Caco-2 (cell line): ENCODE measurements at places on chromosomes 1 and 21. TPM values are rescaled to one million over a fixed set of nuclear protein-coding genes. Genes with fewer than 3 reads are reported as not detected.

- no peak overlapping the region for H3K27ac ChIP-seq
- no peak overlapping the region for H3K4me3 ChIP-seq
- DNase-seq: no peak
- no peaks in the 10 kb centered on the region for H3K4me1 ChIP-seq
These were observed 11.7 kb upstream of the IFNLR1 start for GRCh38 chr1:24198766-24199165.

- no peak overlapping the region for H3K27ac ChIP-seq
- peaks cover 13% of the 10 kb centered on the region for H3K4me1 ChIP-seq
- H3K4me3 ChIP-seq: no peak overlapping the region
- no peaks in the 10 kb centered on the region for H3K27me3 ChIP-seq
- no peak for DNase-seq
These were observed 34.6 kb upstream of the CD55 start for GRCh38 chr1:207286786-207287468.

DNA sequence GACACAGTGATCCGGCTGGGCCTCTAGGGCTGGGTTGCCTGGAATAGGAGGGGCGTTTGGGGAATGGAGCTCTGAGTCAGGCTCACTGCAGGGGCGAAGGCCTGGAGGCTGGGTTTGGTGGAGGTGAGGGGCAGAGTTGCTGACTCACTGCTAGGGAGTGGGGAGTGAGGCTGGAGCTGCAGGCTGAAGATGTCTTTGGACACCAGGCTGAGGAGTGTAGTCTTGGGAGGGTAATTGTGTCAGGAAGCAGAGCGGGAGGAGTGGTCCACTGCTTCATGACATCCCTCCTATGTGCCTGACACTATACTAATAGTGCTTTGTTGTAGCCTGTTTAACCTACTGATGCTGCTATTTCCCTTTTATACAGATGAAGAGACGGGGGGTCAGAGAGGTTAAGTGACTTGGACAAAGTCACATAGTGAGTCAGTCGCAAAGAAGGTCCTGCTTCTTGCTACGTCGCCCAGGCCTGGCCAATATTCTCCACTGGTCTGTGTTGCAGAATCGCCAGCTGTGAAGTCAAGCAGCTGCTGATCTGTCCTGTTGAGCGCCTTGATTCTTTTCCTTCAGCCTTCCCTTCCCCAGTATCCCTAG, 13.6 kb downstream of the ACTL8 start:
- no peaks in the 10 kb centered on the region for H3K4me1 ChIP-seq
- H3K36me3 ChIP-seq: no peaks in the 10 kb centered on the region
- H3K27me3 ChIP-seq: no peaks in the 10 kb centered on the region
- H3K27ac ChIP-seq: no peak overlapping the region
- H3K4me3 ChIP-seq: no peak overlapping the region
- DNase-seq: no peak

Gene SPRR2G
- not detected in 2 replicates for total RNA-seq

Gene LCE1B
- total RNA-seq: not detected in 2 replicates

Gene FMO2
- total RNA-seq: not detected in 2 replicates

- no peak overlapping the region for H3K4me3 ChIP-seq
- peaks cover 4% of the 10 kb centered on the region; the same call in 1 of the 2 replicates for H3K36me3 ChIP-seq
- DNase-seq: no peak
- H3K4me1 ChIP-seq: no peaks in the 10 kb centered on the region
- no peaks in the 10 kb centered on the region for H3K27me3 ChIP-seq
- no peak overlapping the region for H3K27ac ChIP-seq
These were observed 34.9 kb upstream of the F13B start for GRCh38 chr1:197101978-197102377.

- no peaks in the 10 kb centered on the region for H3K36me3 ChIP-seq
- no peaks in the 10 kb centered on the region for H3K27me3 ChIP-seq
- no peak for DNase-seq
These were observed 53.9 kb upstream of the TTC34 start for GRCh38 chr1:2855206-2856065.

DNA sequence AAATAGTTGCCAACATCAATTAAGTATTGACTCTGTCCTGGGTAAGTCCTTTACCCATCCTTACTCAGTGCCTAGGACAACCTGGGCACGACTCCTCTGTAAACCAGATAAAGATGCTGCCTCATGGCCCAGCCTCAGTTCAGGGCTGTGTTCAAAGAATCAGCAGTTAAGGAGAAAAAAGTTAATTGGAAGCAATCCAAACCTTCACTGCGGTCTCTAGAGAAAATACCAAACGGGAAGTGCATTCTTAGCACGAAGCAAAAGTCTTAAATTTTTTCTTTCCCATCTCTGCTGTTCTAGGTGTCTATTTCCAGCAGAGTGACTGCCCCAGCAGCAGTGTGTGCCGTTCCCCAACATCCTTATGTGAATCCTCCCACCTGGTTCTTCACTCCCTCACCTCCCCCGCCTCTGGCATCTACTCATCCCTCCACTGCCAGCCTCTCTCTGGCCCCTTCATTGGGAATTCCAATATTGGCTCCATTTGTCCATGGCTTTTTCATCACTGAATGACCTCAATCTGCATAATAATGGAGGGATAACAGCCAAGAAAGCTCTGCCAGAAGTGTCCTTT, 23.2 kb downstream of the KANK4 start:
- no peaks in the 10 kb centered on the region for H3K4me1 ChIP-seq
- no peak overlapping the region for H3K4me3 ChIP-seq
- no peaks in the 10 kb centered on the region for H3K27me3 ChIP-seq
- no peak for DNase-seq
- no peaks in the 10 kb centered on the region for H3K36me3 ChIP-seq

DNA sequence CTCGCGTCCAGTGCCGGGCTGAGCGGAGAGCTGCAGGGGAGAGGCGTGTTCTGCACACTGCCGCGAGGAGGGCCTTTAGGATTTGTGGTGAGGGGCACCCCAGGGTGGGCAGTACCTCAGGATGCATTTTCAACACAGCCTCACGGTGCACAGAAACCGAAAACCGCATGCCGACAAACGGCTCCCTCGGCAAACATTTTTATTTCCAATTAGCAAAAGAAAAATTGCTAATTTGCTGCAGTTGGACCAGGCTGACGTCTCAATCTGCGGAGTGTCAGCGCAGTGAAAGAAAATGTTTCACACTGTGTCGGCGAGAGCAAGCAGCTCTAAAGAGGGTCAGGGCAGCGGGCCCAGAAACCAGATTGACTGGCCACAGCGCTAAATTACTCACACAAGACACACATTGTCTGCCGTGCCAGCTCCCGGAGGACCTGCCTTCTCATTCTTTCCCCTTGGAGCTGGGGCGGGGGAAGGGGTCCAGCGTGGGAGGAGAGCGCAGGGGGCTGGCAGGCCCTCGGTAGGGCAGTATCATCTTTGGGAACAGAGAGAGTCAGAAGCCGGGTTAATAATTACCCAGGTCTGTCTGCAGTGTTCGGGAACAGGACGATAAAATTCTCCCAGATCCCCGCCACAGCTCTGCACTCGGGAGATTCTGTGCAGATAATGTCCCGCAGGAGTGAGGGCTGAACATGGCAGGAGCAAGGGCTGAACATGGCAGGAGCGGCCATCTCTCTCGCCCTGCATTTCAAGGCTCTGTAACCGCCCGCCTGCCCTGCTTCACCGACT, 150.2 kb downstream of the PRDM16 start:
- peak; percentile 66 for DNase-seq
- peaks cover 25% of the 10 kb centered on the region for H3K4me1 ChIP-seq
- no peak overlapping the region for H3K4me3 ChIP-seq
- H3K27me3 ChIP-seq: no peaks in the 10 kb centered on the region
- H3K27ac ChIP-seq: no peak overlapping the region

Gene ACTRT2
- not detected in 2 replicates for total RNA-seq

Gene PRRX1
- not detected in 2 replicates for total RNA-seq

Gene CXADR
- total RNA-seq: 98.6 and 102 TPM in 2 replicates

- no peak overlapping the region for H3K4me3 ChIP-seq
- peak; percentile 73 for DNase-seq
- H3K27me3 ChIP-seq: no peaks in the 10 kb centered on the region
These were observed 19.2 kb upstream of the PEF1 start for GRCh38 chr1:31663622-31664452.

Gene SNRPE
- 236 and 264 TPM in 2 replicates for total RNA-seq

DNA sequence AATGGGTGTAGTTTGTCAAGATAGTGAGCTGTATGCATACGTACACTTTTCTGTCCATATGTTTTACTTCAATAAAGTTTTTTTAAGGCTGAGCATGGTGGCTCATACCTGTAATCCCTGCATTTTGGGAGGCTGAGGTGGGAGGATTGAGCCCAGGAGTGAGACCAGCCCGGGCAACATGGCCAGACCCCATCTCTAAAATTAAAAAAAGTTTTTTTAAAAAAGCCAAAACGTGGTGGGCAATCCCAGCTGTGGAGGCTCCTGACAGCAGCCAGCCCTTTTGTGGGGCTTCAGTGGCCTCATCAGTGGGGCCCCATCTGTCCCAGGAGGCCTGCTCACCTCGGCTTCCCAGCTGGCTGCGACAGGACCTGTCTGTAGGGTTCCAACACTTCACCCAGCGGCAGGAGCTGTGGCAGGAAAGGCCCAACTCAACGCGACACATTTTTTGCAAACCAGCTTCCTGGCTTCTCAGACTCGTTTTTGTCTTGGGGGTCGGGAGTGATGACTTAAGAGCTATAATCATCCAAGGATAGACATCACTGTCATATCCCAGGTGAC, 56.9 kb upstream of the LBR start:
- no peak overlapping the region for H3K4me3 ChIP-seq
- H3K36me3 ChIP-seq: no peaks in the 10 kb centered on the region
- no peak overlapping the region for H3K27ac ChIP-seq

DNA sequence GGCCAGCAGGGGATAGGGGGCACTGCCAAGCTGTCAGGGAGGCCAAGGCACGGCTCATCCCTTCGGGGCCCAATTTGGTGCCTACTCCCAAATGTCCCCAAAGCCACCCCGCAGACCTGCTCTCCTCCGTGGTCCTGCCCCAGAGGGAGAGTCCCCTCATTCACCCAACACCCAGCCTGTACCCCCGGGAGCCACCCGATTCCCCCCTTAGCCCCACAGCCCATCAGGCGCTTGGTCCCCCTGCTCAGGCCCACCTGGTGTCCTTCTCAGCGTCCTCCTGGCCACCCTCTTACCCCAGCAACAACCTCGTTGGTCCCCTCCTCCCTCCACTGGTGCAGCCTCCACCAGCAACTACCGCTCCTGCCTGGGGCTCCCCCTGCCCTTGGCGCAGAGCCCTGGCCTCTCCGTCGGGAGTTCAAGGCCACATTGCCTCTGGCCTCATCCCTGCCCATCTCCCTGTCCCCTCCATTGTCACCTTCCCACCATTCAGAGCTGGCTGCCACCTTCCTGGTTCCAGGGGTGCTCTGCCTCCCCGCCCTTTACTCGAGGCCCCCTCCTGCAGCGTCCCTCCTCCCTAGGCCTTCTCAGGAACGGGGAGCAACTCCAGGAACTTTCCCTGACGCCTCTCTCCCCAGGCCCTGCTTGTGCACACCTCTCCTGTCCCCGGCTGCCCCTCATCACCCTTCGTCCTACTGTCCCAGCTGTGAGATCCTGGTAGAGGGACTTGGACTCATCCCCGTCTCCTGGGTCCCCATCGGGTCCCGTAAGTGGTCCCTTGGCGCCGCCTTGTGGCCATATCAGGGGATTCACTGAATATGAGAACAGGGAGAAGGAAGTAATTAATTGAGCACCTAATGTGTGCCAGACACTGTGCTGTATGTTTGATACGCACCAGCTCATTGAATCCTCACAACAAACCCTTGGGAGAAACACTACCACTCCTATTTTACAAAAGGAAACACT, 73.9 kb downstream of the RAP1GAP start:
- DNase-seq: peak; percentile 59
- H3K4me3 ChIP-seq: no peak overlapping the region
- H3K4me1 ChIP-seq: no peaks in the 10 kb centered on the region
- no peaks in the 10 kb centered on the region for H3K36me3 ChIP-seq
- no peak overlapping the region for H3K27ac ChIP-seq

DNA sequence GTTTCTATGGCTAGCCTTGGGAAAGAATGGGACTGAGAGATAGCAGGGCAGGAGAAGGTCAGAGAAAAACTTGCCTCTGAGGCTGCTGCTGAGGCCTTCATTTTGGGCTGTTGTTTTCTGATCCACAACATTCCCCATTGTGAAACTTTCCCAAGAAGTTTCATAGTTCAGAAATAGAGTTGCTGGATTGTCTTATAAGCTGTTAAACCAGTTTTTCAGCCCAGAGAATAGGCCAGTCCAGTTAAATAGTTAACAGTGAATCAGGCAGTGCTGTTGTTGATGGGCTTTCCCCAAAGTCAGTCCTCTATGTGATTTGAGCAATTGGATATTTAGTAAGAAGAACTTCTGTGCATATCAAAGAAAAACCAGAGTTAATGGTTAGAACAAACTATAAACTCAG, 77.0 kb downstream of the C21orf91 start:
- H3K27me3 ChIP-seq: no peaks in the 10 kb centered on the region
- peaks cover 26% of the 10 kb centered on the region for H3K4me1 ChIP-seq
- H3K36me3 ChIP-seq: no peaks in the 10 kb centered on the region

GRCh38 chr1:6975331-6976043, 190.2 kb downstream of the CAMTA1 start:
- H3K27me3 ChIP-seq: no peaks in the 10 kb centered on the region
- no peaks in the 10 kb centered on the region for H3K36me3 ChIP-seq
- no peaks in the 10 kb centered on the region for H3K4me1 ChIP-seq
- no peak overlapping the region for H3K27ac ChIP-seq
- DNase-seq: no peak
- H3K4me3 ChIP-seq: no peak overlapping the region

- no peaks in the 10 kb centered on the region for H3K36me3 ChIP-seq
- DNase-seq: no peak
- H3K4me1 ChIP-seq: peaks cover 20% of the 10 kb centered on the region
- H3K4me3 ChIP-seq: no peak overlapping the region
- H3K27me3 ChIP-seq: no peaks in the 10 kb centered on the region
These were observed 77.7 kb downstream of the RHOU start for GRCh38 chr1:228812961-228813360.
